Kasumi-1 (cell line): ENCODE measurements at places on chromosomes 1 and 21.

DNA sequence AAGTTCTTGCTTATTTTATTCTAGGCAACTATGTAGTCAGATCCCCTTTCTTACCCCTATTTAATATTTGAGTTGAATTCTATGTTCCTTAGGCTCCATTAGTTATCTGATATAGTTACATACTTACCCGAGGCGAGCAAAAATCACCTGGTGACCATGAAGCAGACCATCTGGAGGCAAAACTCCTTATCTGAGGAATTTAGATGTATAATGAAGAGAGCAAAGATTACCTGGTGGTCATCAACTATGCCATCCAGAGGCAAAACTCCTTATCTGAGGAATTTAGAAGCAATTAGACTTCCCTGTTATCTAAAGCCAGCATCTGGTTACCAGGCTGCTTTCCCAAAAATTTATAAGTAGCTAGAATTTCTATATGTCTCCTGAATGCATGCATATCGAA is 129.9 kb downstream of the PATJ start:
- DNase-seq: no peak

GRCh38 chr21:36169470-36170128 is 13.0 kb downstream of the DOP1B start:
- no peak for DNase-seq

DNA sequence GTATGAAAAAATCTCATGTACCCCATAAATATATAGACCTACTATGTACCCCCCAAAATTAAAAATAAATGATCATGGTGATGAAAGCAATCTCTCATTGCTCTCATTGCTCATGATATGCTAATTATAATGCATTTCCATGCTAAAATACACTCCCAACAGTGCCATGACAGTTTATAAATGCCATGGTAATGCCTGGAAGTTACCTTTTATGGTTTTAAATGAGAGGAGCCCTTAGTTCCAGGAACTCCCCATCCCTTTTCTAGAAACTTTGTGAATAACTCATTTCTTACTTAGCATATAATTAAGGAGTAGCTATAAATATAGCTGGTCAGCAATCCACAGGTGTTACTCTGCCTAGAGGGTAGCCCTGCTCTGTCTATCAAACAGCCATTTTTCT is 166.1 kb upstream of the RGS18 start:
- DNase-seq: no peak

GRCh38 chr1:79012500-79012899 is 6.0 kb upstream of the ADGRL4 start:
- DNase-seq: no peak

DNA sequence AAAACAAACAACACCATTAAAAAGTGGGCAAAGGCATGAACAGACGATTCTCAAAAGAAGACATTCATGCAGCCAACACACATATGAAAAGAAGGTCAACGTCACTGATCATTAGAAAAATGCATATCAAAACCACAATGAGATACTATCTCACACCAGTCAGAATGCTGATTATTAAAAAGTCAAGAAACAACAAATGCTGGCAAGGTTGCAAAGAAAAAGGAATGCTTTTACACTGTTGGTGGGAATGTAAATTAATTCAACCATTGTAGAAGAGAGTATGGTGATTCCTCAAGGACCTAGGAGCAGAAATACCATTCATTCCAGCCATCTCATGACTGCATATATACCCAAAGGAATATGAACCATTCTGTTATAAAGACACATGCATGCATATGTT is 419.6 kb downstream of the NEGR1 start:
- no peak for DNase-seq
